ENCODE measurements at places on chromosomes 12 and 14. TPM values are rescaled to one million over a fixed set of nuclear protein-coding genes. Genes with fewer than 3 reads are reported as not detected.

CAPRIN2 gene
- total RNA-seq = 29.4 TPM

TCHP gene
- total RNA-seq = 28.6 TPM

OR2AP1 gene
- not detected for total RNA-seq

COCH gene
- total RNA-seq = 0.34 TPM

SLCO1B3 gene
- total RNA-seq = not detected

CLEC6A gene
- total RNA-seq = not detected

Measured in SJSA1 (cell line).